A172 (cell line): ENCODE measurements at places on chromosomes 12 and 14. TPM values are rescaled to one million over a fixed set of nuclear protein-coding genes. Genes with fewer than 3 reads are reported as not detected.

DNA sequence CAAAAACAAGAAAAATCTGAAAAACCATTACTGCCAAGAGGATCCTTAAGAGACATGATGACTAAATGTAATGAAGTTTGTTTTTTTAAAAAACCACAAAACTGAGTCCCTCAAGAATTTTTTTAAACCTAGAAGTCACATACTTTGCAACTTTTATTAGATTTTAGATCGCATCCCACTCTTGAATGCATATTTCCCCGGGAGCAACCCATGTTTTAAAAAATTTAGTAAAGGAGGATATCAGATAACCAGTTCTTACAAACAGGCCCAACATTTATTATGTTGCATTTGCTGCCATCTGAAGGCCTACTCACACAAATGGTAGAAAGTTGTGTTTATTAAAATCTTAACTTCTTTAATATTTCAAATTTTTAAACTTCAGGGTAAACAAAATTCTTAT is 44.3 kb upstream of the CCT2 start:
- peak; percentile 46 for DNase-seq

DNA sequence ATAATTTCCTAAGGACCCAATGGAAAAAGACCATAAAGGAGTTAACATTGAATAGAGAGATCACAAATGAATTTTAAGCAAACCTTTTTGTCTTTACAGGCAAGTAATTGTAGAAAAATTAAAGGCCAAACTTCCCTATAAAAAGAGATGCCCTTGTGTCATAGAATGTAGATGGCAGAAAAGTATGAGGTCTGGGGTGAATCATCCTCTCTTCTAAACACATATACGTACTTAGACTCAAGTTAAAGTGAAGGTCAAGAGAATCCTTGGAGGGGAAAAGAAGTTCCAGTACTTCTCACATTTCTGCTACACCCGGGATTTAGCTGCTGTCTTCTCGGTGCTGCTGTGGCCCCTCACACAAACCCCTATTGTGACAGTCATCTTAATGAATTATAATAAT is 116.2 kb upstream of the ARID2 start:
- DNase-seq = peak; percentile 30

GRCh38 chr14:100780246-100780645 is 45.7 kb upstream of the MEG3 start:
- no peak for DNase-seq

DNA sequence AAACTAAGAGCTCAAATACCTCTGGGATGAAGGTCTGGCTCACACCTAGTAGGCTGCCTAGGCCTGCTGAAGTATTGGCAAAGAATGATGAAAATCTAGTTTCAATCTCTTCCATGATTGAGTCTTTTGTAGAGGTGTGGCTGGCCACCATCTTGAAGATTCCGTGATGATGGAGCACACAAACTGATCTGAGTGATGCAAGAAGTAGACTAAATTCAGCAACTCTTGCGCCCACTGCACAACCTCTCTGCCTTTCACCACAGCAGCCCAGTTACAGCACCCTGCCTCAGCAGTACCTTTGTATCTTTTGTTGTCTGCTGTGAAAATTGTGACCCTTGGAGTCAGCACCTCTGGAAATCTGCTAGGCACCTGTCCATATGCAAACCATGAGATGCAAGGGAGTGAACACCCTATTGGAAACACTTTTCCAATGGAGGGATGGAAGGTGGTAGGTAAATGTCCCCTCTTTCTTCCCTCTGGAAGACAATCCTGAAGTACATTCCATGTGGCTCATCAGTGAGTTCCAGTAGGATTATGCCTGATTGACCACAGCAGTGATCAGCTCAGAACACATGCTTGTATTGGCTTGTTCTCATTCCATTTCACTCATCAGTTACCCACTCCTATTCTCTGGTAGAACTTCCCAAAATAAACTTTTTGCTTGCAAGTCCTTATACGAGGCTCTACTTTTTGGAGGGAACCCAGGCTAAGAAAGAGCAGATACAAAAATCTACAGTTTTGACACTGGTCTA is 58.6 kb downstream of the BTBD7 start:
- no peak for DNase-seq

- DNase-seq = no peak
Observed at GRCh38 chr12:111822886-111823285, 19.1 kb upstream of the MAPKAPK5 start.

- DNase-seq = no peak
Observed at GRCh38 chr12:73815072-73815645, 722.5 kb upstream of the ATXN7L3B start.

Gene MIP
- not detected in 2 replicates for total RNA-seq

- no peak for DNase-seq
Observed at GRCh38 chr14:49770212-49770817, 2.4 kb downstream of the KLHDC2 start.

GRCh38 chr12:85681333-85681732 is 154.9 kb downstream of the RASSF9 start:
- DNase-seq = no peak

Gene PLA2G1B
- total RNA-seq = not detected in 2 replicates

Gene PLBD2
- total RNA-seq = 10.1 and 15.5 TPM in 2 replicates

Gene RTN1
- total RNA-seq = 7.0 and 7.9 TPM in 2 replicates

- peak; percentile 52 for DNase-seq
Observed at GRCh38 chr12:48189331-48190125, 6.1 kb downstream of the CCDC184 start.

Gene LRRK2
- 3.6 and 4.2 TPM in 2 replicates for total RNA-seq
